ENCODE measurements at places on chromosomes 2 and 18.

DNA sequence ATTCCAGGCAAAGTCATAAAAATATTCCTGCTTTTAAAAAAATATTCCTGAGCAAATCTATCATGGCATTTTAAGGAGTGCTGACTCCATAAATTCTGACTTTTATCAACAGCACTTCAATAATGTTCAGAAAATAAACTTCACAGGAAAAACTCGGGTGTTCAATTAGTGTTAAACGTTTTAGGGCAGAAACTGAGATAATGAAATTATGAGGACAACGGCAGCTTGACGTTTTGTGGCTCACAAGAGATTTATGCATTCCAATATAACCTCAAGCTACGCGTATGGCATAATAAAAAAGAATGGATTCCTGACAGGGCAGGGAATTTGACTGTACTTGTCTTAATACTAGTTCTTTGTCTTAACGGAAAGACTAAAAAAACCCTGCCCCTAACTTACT lies 133.2 kb downstream of the ICOS start:
- DNase-seq = no peak

- DNase-seq = peak; percentile 73
Observed at GRCh38 chr2:96537734-96538486, 1.4 kb downstream of the ARID5A start.

DNA sequence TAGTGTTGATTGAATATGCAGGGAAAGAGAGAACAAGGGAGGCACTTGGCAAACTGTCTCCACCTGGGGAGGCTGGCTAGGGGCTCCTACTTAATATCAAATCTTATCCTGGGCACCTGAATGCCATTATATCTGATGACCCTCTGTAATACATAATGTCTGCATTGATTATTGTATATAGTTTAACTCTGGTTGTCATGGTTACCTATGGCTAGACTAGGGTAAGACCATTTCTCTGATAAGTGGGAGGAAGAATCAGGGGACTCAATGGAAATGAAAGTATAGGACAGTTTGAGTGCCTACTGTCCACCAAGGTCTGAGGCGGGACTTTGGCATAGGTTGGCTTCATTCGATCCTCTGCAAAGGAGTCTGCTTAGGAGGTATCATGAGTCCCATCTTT lies 7.2 kb upstream of the TET3 start:
- DNase-seq = no peak

- DNase-seq = no peak
Observed at GRCh38 chr2:188293601-188294351, 2.1 kb downstream of the GULP1 start.

- DNase-seq = no peak
Observed at GRCh38 chr2:30702694-30703093, 104.6 kb downstream of the CAPN13 start.

DNA sequence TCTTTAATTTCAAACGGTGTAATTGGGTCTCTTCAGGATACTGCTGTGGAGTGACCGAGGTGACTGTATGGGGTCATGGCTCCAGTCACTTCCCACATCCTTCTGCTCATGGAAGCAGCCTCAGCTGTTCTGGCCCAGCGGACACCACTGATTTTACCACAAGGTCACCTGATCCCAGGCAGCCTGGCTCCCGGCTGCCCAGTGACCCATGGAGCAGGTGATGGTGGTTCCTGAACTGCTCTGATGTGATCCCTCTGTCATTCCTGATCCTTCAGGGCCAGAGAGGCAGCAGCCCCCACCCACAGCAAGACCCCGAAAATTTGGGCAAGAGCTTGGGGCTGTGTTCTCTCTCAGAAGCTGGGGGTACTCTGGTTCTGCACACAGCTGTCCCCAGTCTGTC lies 35.5 kb upstream of the HS6ST1 start:
- no peak for DNase-seq

DNA sequence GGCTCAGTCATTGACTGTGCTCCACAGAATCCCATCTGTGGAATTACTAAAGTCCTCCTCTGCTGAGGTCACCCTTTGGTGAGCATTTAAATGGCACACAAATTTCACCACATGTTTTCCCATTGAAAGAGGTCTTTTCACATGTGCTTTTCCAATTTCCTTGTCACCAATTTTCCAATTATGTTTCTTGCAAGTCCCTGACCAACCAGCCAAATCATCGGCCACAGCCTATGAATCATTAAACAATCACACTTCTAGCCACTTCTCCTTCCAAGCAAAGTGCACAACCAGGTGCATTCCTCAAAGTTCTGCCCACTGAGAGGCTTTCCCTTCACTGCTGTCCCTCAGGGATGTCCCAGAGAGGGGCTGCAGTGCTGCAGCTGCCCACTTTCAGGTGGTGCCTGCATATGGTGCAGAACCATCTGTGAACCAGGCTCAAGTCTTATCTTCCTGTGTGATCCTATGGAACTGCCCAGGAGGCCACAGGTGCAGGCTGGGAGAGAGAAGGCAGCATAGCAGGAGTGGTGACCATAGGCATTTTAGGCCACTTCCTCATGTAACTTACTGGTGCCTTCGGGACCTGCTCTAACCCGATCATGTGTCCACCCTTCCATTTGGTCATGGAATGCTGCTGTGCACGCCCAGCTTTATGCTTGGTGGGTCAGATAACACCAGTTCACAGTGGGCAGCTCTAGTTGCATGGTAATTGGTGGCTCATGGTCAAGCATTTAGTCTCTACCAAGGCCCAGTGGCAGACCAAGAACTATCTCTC lies 153.0 kb downstream of the SEPTIN10 start:
- no peak for DNase-seq

GRCh38 chr2:179572544-179572943 lies 288.9 kb downstream of the ZNF385B start:
- DNase-seq = no peak

DNA sequence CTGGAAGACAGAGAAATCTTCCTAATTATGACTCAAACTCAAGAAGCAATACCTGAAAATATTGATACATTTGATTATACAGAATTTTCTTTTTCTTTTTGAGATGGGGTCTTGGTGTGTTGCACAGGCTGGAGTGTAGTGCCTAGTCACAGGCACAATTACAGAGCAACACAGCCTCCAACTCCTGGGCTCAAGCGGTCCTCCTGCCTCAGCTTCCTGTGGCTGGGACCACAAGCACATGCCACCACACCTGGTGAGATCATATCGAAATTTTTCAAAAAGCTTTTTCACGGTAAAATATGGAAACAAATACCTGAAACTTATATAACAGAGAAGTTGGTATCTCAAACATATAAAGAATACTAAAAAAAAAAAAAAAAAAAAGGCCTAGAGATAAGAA lies 27.9 kb downstream of the TGFBRAP1 start:
- DNase-seq = peak; percentile 3

- no peak for DNase-seq
Observed at GRCh38 chr2:190303647-190304046, 16.0 kb downstream of the HIBCH start.

DNA sequence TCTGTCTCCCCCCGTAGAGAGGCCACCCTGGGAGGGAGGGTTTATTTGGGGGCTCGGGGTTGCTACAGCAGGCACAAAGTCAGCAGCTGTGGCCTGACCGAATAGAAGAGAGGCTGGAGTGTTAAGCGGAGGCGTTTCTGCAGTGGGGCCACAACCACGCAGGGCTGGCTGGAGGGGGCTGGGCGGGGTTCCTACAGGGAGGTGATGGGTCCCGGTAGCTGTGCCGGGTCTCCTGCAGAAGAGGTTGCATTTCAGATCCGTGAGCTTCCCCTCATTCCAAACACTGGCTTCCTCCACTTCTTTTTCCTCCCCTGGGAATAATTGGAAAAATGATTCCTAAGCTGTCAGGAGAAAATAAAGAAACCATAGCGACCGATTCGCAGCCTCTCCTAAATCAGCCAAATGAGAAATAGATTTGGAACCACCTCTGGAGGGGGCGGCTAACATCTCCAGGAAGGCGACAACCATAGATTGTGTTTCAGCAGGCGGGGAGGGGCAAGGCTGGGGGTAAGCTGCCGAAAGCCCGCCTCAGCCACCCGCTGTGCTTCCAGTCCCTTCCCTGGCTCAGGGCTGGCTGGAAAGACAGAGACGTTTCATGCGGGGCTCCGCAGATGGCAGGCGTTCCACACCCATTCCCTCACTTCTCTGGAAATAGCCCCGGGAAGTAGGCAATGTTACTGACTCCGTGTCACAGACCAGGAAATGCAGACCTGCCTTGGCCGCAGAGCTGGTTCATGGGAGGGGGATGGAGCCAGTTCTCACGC lies 85.6 kb upstream of the TAF1B start:
- DNase-seq = no peak

DNA sequence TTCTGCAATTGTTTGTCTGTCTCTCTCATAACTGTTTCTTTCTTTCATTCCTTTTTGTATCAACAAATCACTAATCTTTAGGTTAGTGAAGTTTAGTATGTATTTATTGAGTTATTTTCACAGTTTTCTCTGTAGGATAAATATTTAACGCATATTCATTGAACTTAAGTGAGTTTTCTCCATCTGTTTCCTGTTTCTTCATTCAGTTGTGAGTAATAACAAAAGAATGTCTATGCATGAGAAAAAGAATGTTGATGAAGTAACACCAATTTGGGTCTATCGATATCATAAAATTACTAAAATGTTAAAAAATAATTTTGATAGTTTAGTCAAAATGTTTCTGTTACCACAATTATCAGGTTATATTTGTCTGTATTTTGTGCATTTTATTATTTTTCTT lies 948.0 kb downstream of the DSC3 start:
- DNase-seq = no peak

- DNase-seq = no peak
Observed at GRCh38 chr18:46031741-46032140, 40.3 kb downstream of the PSTPIP2 start.

DNA sequence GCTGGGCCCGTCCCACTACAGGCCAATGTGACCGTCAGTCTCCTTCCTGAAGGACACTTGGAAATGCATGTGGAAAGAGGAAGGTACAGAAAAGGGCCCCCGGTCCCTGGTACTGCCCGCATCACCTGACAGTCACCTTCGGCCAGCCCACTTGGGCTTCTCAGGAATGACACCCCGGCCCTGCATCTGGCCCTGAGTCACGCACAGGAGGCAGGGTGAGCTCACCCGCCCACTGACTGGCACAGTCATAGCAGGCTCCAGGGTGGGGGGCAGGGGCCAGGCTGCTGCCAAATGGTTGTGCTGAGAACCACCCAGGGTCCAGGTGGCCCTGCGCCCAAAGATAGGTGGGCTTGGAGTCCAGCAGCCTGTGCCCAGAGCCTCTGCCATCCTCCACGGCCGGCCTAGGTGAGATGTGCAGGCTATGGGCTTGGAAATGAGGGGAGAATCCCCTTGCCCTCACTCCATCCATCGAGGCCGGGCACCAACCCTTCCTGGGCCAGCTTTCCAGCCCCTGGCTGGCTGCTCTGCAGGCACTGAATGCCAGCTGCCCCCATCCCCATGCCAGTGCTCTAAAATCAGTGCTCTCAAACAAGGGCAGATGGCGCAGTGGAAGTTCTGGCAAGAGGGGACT lies 14.1 kb downstream of the EMX1 start:
- DNase-seq = no peak

DNA sequence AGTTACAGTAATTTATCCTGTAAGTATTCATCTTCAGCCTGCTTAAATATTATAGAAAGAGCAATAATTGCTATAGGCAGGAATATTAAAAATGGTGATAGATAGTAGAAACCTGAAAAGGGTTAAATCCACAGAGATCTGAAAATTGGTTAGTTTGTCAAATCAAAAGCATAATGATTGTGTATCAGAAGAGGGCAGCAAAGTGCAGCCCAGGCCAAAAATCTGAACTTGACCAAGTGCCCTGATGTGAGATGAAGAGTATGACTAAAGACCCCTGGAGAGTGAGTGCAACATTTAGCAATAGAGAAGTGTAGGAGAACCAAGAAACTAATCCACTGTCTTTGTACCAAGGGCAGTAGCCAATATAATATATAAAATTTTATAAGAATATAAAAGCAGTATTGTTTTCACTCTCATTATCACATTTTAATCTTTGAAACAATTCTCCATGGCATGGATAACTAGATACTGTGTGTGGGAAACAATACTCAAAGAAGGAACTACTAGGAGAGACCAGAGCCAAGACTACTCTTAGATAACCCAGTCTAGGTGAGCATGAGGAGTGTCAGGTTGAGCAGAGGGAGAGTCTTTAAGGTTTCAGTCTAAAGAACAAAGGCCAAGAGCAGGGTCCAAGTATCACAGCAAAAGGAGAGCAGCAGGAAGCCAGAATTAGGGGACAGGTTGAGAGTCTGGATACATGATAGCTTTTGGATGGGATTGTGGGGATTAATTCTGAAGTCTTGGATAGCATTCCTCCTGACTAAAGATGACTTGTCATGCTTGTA lies 148.7 kb downstream of the CALCRL start:
- DNase-seq = no peak

- DNase-seq = no peak
Observed at GRCh38 chr2:23901966-23902846, 24.7 kb downstream of the ATAD2B start.

- no peak for DNase-seq
Observed at GRCh38 chr2:61181382-61182058, 19.5 kb downstream of the C2orf74 start.

- peak; percentile 7 for DNase-seq
Observed at GRCh38 chr2:47486841-47487497, 84.0 kb downstream of the MSH2 start.

DNA sequence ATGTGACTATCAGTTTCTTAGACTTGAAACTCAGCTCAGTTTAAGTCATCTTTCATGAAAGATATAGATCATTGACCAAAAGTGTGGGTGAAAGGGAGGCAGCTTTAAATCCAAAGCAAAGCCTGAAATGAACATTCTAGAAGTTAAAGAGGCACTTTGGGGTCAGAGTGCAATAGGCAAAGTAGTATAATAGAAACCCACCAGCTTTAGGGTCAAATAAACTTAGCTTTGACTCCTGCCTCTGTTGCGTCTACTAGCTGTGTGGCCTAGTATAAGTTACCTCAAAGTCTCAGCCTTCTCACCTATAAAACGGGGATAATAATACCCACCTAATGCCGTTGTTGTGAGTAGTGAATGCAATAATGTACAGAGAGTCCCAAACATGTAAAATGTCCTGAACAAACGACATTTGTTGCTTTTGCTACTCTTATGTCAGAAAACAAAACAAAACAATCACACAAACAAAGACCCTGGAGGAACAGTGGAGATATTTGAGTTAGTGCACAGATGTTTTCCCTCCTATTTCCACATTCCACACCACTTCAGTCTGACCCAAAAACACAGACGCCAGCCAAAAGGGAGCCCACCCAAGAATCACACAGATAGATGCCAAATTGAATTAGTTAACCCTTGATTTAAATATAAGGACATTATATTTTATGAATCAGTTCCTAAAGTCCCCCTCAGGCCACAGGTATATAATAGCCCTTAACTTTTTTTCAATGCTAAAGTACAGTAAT lies 657.0 kb downstream of the ARHGAP15 start:
- DNase-seq = no peak

DNA sequence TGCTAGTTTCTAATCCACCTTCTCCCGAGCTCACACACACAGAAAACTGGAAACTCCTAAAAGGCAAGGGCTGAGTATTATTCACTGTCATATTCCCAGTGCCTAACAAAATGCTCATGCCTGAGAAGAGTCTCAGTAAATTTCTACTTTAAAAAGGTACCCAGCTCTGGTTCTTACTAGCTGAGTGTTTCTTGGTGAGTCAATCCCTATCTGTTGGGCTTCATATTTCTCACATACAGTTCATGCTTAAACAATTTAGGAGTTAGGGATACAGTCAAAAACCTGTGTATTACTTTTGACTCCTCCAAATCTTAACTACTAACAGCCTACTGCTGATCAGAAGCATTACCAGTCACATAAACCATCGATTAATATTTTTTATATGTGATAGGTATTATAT lies 204.9 kb downstream of the EN1 start:
- no peak for DNase-seq

Measured in CD4-positive, alpha-beta T cell treated with Interleukin-10 for 1 hour (primary cell).